ENCODE measurements at places on chromosomes 3 and 15.

- DNase-seq = no peak
These were observed 148.1 kb downstream of the NEK11 start for GRCh38 chr3:131174752-131175151.

GRCh38 chr3:112260563-112260962 lies 33.5 kb downstream of the SLC9C1 start:
- DNase-seq = no peak

GRCh38 chr15:60407415-60407805 lies 9.6 kb upstream of the ANXA2 start:
- DNase-seq = no peak

GRCh38 chr3:58266577-58266976 lies 29.0 kb downstream of the ABHD6 start:
- no peak for DNase-seq

DNA sequence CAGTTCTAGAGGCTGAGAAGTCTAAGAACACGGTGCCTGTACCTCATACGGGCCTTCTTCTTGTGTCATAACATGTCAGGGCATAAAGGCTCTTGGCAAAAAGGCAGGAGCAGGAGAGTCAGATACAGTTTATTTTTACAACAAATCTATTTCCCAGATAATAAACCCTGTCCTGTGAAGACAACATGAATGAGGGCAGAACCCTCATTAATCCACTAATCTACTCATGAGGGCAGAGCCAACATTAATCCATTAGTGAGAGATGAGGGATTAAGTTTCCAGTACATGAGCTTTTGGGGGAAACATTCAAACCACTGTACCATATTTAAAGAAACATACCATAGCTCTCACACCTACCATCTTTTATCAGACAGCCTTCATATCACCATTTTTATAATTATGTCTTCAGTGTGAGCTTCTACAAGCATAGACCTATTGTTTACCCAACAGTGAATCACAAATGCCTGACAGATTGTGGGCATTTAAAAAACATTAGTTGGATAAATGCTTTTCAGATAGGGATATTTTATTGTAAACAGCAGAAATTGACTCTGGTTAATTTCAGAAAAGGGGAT lies 645.8 kb downstream of the GRM7 start:
- DNase-seq = no peak

- no peak for DNase-seq
These were observed 18.9 kb downstream of the MAP2K1 start for GRCh38 chr15:66405615-66406014.

- no peak for DNase-seq
These were observed 54.1 kb upstream of the HES1 start for GRCh38 chr3:194081826-194082225.

DNA sequence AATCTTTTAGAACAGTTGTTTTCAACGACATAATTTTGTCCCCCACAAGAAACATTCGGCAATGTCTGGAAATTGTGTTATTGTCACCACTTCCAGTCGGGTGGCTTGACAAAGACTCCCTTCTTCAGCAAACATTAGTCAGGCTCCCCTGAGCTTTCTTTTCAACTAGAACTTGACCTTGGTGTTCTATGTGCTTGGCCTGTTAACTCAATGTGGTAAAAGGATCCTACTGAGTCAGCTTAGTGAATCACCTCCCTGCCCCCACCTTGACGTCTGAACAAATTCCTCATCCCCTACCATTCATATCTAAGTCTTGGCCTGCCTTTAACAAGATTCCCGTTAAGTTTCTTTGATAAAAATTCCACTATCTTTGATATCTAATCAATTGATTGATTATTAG lies 465.0 kb upstream of the ROBO1 start:
- DNase-seq = no peak

GRCh38 chr3:146218880-146219866 lies 31.7 kb downstream of the PLSCR4 start:
- DNase-seq = no peak

GRCh38 chr3:10957976-10958749 lies 34.4 kb upstream of the SLC6A1 start:
- no peak for DNase-seq

- DNase-seq = no peak
These were observed 2.3 kb upstream of the DNAJB8 start for GRCh38 chr3:128468791-128469527.

GRCh38 chr3:16311960-16312451 lies 47.0 kb downstream of the OXNAD1 start:
- no peak for DNase-seq

DNA sequence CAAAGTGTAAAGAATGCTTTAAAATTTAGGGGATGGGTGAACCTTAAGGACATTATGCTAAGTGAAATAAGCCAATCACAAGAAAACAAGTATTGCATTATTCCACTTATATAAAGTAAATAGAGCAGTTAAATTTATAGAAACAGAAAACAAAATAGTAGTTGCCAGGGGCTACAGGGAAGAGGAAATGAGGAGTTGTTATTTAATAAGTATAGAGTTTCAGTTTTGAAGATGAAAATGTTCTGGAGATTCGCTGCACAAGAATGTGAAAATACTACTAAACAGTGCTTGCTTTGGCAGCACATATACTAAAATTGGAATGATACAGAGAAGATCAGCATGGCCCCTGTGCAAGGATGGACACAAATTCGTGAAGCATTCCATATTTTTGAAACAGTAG lies 32.0 kb downstream of the DNAH12 start:
- DNase-seq = no peak

DNA sequence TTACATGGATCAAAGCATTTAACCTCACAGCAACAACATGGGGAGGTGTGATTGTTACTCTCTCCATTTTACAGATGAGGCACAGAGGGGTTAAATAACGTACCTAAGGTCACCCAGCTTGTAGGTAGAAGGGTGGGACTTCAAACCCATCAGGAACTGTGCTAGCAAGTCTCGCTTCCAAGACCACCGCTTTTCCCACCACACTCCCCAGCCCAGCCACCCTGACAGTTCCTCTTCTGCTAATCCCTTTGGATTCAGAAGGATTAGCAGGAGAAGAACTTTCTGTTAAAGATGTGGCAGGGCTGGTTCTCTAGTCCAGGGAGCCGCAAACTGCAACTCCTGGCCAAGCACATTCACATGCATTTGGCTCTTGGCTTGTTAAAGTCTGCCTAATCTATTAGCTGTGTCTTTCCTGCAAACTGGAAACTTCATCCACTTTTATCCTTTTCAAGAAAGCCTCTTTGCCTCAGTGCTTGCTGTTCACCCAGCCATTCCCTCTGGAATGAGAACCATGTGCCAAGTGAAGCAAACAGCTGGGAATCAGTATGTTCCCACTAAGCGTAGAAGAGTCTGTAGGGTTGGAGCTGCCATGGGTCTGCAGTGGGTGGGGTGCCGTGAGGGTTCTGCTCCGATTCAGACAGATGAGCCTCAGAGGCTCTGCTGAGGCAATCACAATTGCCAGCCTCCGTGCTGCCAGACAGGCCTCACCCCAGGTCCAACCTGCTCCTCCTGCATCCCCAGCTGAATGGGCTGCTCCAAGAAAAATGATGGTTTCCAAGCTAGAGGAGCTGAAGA lies 44.6 kb downstream of the POMGNT2 start:
- no peak for DNase-seq

DNA sequence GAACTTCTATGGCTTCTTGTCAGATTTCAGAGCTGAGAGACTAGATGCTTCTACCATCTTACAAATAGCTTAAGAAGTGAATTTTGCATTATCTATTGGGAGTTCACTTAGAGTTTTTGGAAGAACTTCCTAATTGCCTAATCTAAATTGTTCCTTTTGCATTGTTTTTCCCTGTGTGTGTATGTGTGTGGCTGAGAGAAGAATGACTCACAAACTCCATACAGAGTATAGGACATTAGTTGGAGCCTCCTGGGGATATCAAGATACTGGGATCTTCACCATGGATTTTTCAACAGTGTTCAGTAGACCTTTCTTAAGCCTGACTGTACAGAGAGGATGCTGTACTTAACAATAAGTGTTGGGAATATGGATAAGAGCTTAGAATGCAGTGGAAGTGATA lies 10.9 kb downstream of the TLNRD1 start:
- no peak for DNase-seq

GRCh38 chr3:84961521-84962255 lies 2.9 kb downstream of the CADM2 start:
- no peak for DNase-seq

DNA sequence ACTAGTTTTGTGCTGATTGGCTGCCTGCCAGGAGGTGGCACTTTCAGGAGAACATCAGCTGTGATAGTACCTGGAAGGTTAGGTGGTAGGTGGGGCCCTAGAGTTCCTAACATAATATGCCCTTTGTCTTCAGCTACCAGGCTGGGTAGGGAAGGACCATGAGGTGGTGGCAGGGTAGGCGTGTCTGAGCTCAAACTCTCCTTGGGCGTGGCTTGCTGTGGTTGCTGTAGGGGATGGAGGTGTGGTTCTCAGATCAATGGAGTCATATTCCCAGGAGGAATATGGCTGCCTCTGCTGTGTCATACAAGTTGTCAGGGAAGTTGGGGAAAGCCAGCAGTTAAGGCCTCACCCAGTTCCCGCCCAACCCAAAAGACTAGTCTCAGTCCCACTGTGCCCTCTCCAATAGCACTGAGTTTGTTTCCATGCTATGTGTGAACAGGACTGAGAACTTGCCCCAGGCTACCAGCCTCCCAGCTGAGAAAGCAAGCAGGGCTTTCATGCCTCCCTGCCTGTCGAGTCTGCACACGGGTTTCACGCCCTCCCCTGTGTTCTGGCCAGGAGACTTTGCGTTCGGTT lies 107.7 kb downstream of the CHCHD4 start:
- DNase-seq = no peak

DNA sequence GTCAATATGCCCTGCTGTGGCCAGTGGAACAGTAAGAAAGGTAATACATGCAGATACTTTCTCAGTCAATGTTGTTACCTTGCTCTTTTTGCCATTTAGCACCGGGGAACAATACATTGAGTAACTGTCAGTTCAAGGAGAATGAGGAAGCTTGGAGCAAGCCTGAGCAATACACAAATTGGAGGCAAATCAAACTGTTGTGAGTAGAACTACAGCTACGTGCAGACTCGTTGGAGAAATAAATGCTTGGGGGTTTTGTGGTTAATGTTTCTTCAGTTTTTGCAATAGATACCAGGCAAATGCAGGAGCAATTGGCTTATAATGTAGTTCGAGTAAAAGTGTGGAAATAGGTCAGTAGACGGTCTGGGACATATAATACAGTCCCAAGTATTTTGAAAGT lies 587.3 kb upstream of the ROBO1 start:
- no peak for DNase-seq

DNA sequence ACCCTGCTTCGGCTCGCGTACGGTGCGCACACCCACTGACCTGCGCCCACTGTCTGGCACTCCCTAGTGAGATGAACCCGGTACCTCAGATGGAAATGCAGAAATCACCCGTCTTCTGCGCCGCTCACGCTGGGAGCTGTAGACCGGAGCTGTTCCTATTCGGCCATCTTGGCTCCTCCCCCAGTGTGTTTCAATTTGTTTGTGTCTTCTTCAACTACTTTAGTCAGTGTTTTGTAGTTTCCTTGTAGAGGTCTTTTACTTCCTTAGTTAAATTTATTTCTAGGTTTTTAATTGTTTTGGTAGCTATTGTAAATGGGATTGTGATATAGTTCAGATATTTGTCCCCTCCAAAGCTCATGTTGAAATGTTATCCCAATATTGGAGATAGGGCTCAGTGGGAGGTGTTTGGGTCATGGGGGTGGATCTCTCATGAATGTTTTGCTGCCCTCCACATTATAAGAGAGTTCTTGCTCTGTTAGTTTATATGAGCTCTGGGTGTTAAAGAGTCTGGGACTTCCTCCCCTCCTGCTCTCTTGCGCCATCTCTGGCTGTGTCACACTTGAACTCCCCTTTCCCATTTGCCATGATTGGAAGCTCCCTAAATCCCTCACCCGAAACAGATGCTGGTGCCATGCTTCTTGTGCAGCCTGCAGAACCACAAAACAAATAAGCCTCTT lies 304.4 kb downstream of the DOCK3 start:
- DNase-seq = no peak

GRCh38 chr3:127050733-127051132 lies 67.8 kb downstream of the PLXNA1 start:
- no peak for DNase-seq

DNA sequence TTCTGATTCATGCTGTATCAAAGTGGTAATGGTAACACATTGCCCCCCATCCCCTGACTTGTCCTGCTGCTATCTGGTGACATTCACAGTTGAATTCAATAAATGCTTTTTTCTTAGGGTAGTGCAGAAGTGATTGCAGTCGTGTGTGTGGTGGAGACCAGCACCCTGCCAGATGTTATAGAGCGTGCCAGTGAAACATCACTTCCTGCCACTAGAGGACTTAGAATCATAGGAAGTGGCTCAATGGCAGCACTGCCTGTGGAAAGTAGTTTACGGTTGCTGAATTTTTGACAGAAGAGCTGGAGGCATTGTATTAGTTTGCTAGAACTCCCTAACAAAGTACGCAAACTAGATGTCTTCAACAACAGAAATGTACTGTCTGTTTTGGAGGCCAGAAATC lies 37.4 kb upstream of the P2RY12 start:
- no peak for DNase-seq

- DNase-seq = no peak
These were observed 39.3 kb downstream of the KLHL25 start for GRCh38 chr15:85755471-85755870.

- no peak for DNase-seq
These were observed 1.0 kb downstream of the LRCH3 start for GRCh38 chr3:197791892-197792647.

DNA sequence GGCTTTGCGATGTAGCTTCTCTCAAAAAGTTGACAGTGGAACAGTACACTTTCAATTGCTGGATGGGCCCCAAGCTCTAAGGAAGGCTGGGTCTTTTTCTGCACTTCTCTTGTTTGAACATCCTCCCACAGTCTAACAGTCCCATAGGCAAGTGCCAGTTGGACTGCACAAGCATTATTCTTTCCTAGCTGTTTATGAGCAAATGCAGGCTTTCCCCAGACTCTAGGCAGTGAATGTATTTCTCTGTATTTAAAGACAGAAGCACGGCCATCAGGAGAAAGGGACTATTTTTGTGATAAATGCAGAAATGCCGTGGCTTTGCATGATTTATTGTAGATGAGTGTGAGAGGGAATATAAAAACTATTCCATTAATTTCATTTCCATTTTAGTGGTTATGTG lies 539.3 kb upstream of the LMCD1 start:
- DNase-seq = no peak

DNA sequence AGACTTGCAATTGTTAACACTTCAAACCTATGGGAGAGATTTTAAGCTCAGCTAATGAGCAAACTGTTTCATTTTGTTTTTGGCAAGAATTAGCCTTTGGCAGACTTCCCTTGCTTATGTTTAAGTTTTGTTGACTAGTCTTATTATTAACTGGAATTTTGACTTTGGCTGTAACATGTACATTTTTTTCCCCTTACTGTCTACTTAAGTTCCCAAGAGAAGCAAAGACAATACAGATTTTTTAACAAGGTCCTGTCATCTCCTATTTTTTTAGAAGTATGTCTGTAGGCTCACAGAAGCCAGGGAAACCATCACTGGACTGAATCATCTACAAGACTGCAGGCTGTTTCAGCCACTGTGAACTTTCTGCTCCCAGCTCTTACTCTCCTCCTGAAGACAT lies 74.3 kb downstream of the DGKG start:
- DNase-seq = no peak

DNA sequence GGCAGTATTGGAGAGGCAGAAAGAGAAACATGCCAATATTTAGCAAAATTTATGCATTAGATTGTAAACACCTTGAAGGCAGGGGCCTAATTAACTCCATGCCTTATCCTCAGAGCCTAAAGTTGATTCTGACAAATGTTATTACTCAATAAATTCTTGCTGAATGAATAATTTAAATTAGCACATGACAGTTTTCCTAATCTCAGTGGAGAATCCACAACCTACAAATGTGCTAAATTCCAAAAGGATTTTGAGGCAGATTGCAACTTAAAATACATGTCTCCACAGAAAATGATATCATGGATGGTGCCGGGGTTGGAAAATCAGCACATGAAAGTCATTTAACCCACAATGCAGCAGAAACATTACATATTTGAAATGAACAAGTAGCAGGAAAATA lies 41.1 kb upstream of the NANOGP8 start:
- DNase-seq = no peak
